NCI-H2107 (cell line): ENCODE measurements at places on chromosomes 13 and 19.
A peak's percentile ranks its signal among the peaks of the same experiment; 100 is the strongest.

GRCh38 chr19:48639483-48640375, 2.5 kb upstream of the DBP start:
- no peak for DNase-seq

- no peak for DNase-seq
Measured at GRCh38 chr13:113176822-113177221, 18.4 kb downstream of the PROZ start.

DNA sequence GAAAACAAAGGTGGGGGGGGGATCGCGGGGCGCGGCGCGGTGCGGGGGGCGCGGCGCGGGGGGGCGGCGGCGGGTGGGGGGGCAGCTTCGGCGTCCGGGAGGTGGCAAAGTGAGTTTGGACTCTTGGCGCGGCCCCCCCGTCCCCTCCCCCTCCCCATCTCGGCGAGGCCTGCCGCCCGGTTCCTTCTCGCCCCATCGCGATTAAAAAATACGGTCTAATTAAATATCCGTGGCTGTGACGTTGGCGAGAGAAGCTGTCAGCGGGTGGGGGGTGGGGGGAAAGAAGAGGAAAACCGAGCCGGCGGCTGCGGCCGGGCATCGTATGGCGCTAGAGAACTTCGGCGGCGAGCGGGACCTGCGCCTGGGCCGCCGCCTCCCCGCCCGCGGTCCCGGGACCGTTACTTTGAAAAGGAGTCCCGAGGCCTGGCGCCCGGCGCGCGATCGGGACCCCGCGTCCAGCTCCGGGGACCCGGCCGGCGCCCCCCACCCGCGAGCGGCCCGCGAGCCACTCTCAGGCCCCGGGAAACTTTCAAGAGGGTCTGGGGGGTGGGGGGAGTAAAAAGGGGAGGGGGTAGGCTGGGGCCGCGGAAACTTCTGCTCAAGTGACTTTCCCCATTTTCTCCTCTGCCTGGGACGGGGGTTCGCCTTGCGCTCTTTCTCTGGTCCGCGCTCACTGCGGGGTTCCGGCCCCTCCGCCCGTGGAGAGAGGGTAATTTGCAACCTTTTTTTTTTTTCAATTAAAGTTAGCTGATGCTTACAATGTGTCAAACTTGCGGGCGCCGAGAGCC, 146.3 kb upstream of the ZNF536 start:
- no peak for DNase-seq

- DNase-seq = no peak
Measured at GRCh38 chr13:46605825-46606554, 53.0 kb downstream of the LRCH1 start.

DNA sequence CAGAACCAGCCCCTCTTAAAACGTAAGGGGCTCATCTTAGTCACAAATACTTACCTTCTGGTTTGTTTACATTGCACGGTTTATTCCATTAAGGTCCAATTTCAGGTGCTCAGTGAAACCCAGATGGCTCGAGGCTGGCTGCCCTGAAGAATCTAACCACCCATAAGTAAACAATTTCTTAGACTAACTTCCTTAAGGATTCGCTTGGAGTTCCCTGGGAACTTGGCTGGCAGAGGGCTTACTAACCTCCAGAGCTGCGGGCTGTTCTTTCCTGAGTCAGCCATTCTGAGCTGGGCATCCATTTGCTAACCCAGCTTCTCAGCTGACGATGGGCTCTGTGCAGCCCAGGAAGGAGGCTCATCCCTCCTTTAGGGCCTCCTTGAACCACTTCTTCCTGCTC, 262.1 kb downstream of the FGF9 start:
- no peak for DNase-seq

DNA sequence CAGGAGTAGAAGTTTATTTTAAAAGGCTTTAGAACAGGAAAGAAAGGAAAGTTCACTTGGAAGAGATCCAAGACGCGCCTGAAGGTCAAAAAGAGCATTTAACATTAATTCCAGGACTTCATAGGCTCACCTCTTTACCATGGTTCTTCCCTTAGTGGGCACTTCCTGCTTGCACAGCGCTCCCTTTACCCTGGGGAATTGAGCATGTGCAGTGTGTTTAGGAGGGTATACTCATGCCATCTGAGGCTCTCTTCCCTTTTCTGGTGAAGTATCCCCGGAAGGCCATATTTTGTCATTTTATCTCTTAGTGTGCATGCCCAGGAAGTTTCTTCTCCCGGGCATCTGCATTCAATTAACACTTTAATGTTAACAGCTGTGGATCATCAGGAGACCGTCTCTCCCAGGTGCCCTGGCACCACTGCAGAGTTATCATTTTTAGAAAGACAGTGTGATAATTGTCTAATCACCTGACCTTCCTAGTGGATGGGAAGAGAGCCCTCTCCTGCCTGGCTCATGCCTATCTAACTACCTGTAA, 66.1 kb upstream of the ABCC4 start:
- DNase-seq = no peak

GRCh38 chr19:1468274-1468820, 10.7 kb downstream of the C19orf25 start:
- DNase-seq = no peak

- no peak for DNase-seq
Measured at GRCh38 chr13:21175656-21176214, 617 bp downstream of the SKA3 start.

- no peak for DNase-seq
Measured at GRCh38 chr13:24038405-24038804, 122.1 kb upstream of the SPATA13 start.

- no peak for DNase-seq
Measured at GRCh38 chr13:112655913-112656312, 33.9 kb upstream of the ATP11A start.

GRCh38 chr13:79404985-79405384, 1.1 kb downstream of the RBM26 start:
- no peak for DNase-seq

DNA sequence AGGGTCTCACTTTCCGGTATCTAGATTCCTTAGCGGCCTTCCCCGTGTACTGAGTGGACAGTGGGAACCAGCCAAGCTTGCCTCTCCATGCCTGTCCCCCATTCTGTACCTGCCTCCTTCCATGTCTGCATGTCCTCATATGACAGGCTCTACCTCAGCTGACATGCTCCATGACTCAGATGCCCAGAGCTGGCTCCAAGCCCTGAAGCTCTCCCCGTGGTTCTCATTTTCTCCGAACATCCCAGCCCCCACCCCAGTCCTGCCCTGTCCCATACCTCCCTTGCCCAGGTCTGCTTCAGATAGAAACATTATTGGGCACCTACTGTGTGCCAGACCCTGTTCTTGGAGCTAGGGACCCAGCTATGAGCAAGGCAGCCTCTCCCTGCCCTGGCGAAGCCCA, 17.1 kb upstream of the SHFL start:
- DNase-seq = no peak

DNA sequence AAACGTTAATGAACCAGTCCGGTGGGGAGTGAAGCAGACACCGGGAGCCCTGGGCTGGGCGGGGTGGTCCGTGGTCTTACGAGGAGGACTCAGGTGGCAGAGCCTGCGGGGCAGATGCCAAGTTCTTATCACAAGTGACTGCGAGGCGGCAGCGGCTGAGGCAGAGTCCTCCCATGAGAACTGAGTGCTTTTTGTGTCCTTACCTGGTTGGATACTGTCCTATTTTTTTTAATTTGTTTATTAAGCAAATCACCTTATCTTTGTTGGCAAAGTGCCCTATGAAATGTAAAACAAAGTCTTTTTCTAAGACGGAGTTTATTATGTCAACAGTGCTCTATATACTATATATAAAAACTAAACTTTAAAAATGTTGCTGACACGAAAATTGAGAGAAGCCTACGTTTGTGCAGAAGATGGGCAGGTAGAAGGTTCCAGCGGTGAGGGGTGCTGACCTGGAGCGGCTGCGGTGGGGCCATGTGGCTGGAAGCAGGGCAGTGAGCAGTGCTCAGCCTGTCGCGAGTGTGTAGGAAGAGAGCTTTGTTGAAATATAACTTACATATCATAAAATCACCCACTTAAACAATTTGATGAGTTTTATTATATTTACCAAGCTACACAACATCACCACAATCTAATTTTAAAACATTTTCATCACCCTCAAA, 82.2 kb downstream of the ATP11A start:
- DNase-seq = no peak

- DNase-seq = no peak
Measured at GRCh38 chr13:30924721-30925120, 7.7 kb upstream of the TEX26 start.

DNA sequence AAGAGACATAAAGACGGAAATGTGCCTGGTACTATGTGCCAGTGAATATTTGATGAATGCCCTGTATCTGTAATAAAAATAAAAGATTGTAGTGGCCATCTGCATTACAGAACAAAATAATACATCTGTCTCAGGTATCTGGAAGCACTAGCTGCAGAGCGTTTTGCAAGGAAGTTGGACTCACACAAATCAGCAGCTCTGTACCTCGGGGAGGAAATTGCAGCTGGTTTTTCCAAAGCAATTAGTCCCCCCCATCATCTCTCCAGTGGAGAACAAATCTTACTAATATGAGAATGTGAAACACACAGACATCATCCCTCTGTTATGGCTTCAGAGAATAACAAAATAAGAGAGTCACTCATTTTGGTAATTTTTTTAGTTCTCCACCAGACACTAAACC, 245.3 kb downstream of the ITGBL1 start:
- DNase-seq = no peak

DNA sequence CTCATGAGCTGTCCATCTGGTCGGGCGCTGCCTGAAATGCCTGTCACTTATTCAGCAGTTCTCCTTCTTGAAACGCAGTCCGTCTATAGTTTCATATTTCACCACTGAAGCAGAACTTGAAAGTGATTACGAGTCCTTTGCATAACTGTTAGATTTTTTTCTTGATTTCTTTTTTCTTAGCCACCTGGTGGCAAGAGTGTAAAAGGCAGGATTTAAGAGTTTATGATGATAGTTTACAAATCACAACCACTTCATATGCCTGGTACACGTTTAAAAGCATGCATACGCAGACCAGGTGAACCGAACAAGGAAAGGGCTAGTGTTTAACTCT, 45.8 kb downstream of the GGACT start:
- no peak for DNase-seq

DNA sequence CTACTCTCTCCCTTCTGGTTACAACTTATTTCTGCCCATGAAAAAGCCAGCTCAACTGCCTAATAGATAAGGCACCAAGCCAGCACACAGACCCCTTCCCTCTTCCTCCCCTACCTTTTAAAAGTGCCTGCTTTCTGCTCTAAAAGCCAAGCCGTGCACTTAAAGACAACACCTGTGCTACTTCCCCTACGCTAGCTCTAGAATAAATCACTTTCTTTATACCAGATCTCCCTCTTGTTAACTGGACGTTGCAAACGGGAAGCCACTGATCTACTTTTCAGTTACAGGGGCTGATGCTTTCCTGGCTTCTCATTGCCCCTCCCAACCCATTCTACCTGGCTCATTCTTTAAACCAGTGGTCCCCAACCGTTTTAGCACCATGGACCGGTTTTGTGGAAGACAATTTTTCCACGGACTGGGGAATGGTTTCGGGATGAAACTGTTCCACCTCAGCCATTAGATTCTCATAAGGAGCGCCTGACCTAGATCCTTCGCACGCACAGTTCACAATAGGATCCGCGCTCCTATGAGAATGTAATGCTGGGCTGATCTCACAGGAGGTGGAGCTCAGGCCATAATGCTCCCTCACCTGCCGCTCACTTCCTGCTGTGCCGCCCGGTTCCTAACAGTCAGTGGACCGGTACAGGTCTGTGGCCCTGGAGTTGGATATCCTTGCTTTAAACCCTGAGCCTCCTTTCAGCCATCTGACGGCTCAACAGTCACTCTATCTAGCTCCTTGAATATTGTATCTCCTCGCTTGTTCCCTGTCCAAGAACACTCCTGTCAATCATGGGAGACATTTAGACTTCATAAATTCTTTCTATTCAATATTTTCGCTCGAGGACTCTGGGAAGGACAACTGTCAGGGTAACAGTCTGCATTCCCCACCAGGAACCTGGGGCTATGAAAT, 841 bp upstream of the ZNF223 start:
- DNase-seq = peak; percentile 68

- no peak for DNase-seq
Measured at GRCh38 chr13:75352641-75353327, 129.2 kb downstream of the TBC1D4 start.

DNA sequence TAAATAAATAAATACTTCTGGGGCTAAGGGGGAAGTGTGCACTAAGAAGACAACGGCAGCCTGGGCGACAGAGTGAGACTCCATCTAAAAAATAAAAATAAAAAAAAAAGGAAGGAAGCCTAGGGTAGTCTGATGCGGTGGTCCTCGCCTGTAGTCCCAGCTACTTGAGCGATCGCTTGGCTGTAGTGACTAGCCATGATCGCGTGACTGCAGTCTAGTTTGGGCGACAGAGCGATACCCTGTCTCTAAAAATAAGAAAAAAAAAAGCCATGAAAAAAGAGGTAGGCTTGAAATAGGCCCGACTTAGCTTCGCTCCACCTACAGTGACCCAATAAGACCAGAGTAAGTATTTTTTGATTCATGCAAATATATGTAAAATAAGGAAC, 661 bp upstream of the BABAM1 start:
- DNase-seq = no peak

DNA sequence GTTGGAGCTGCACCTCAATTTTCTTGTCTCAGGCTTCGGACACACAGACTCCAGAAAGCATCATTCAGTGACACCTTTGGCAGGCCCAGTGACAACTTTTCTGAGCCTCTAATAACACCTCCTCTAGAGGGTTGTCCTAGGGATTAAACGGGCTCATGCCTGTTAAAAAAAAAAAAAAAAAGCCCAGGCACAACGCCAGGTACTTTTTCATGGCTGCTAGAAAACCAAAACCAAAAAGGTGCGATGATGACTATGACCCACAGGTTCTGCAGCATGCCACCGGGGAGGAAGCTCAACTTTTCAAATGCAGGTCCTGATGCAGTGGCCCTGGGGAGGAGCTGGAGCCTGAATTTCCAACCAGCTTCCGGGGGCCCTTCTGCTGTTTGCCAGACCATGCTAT, 184.2 kb downstream of the ABCC4 start:
- DNase-seq = no peak

DNA sequence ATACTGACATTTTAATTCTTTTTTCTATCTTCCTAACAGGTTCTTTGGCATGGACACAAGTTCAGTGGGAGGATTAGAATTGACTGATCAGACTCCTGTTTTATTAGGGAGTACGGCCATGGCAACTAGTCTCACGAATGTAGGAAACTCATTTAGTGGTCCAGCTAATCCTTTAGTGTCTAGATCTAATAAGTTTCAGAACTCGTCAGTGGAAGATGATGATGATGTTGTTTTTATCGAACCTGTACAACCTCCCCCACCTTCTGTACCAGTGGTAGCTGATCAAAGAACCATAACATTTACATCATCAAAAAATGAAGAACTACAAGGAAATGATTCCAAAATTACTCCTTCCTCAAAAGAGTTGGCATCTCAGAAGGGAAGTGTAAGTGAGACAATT, 34.5 kb downstream of the ZMYM2 start:
- no peak for DNase-seq
